Thoracic aorta (tissue), 2 donors: ENCODE measurements at places on chromosomes 11 and 22. TPM values are rescaled to one million over a fixed set of nuclear protein-coding genes. Genes with fewer than 3 reads are reported as not detected.

DNA sequence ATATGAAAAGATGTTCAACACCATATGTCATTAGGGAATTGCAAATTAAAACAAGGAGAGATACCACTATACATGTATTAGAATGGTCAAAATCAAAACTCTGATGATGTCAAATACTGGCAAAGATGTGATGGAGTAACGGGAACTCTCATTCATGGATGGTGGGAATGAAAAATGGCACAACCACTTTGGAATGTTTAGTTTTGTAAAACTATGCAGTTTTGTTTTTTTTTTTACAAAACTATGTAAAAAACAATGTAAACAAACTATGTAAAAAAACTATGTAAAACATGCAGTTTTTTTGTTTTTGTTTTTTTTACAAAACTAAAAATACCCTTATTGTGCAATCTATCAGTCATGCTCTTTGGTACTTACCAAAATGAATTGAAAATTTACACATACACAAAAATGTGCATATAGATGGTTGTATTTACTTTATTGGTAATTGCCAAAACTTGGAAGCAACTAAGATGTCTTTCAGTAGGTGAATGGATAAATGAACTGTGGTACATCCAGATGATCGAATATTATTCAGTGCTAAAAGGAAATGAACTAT is 5.0 kb upstream of the USP47 start:
- H3K36me3 ChIP-seq, result no peaks in the 10 kb centered on the region
- H3K27me3 ChIP-seq, result no peaks in the 10 kb centered on the region
- no peak overlapping the region for H3K4me3 ChIP-seq
- no peak for DNase-seq

GRCh38 chr11:69916806-69917387 is 97.7 kb upstream of the FGF3 start:
- no peak for DNase-seq
- H3K27me3 ChIP-seq, result no peaks in the 10 kb centered on the region
- no peaks in the 10 kb centered on the region for H3K36me3 ChIP-seq
- no peak overlapping the region for H3K4me3 ChIP-seq
- peaks cover 20% of the 10 kb centered on the region for H3K4me1 ChIP-seq
- peak overlapping the region; percentile 100 for H3K27ac ChIP-seq

GRCh38 chr22:23128269-23129108 is 13.3 kb downstream of the RSPH14 start:
- peak; percentile 21 for DNase-seq
- H3K4me3 ChIP-seq, result no peak overlapping the region
- peaks cover 7% of the 10 kb centered on the region for H3K4me1 ChIP-seq
- H3K36me3 ChIP-seq, result no peaks in the 10 kb centered on the region
- no peaks in the 10 kb centered on the region for H3K27me3 ChIP-seq

DNA sequence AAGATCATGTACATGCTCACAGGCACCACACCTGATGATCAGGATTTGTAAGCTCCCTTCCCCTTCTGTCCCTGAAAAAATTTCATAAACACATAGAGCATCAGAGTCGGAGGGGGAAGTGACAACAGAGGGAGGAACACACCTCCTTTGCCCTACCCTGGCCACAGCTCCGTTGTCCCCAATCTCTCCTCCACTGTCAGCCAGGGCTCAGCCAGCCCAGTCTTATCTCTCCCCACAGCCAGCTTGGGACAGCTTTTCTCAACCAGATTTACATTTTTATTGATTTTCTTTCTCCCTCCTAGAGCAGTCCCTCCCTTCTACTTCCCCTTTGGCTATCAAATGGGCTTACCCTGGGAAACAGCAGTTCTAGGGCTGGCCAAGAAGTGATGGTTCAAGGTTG is 32.1 kb upstream of the TPBGL start:
- H3K4me1 ChIP-seq, result no peaks in the 10 kb centered on the region
- no peak overlapping the region for H3K27ac ChIP-seq
- H3K4me3 ChIP-seq, result no peak overlapping the region
- no peak for DNase-seq
- H3K27me3 ChIP-seq, result no peaks in the 10 kb centered on the region

DNA sequence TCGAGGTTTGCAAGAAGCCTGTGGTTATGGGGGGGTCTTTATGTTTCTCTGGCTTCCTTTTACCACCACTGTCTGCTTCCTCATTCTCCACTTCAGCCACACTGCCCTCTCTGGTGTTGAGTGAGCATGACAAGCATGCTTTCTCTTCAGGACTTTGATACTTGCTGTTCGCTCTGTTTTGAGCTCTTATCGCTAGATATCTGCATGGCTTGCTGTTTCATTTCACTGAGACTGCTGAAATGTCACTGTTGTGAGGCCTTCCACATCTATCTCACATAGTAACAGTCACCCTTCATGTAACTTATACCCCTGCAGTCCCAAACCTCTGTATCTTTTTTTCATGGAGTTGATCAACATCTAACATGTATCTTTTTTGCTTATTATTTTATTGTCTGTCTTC is 59.8 kb downstream of the TMEM135 start:
- H3K4me1 ChIP-seq, result no peaks in the 10 kb centered on the region
- H3K27me3 ChIP-seq, result no peaks in the 10 kb centered on the region
- H3K27ac ChIP-seq, result no peak overlapping the region
- no peak overlapping the region for H3K4me3 ChIP-seq
- DNase-seq, result no peak

OR52E8 gene
- not detected for total RNA-seq

C22orf23 gene
- total RNA-seq, result not detected

DNA sequence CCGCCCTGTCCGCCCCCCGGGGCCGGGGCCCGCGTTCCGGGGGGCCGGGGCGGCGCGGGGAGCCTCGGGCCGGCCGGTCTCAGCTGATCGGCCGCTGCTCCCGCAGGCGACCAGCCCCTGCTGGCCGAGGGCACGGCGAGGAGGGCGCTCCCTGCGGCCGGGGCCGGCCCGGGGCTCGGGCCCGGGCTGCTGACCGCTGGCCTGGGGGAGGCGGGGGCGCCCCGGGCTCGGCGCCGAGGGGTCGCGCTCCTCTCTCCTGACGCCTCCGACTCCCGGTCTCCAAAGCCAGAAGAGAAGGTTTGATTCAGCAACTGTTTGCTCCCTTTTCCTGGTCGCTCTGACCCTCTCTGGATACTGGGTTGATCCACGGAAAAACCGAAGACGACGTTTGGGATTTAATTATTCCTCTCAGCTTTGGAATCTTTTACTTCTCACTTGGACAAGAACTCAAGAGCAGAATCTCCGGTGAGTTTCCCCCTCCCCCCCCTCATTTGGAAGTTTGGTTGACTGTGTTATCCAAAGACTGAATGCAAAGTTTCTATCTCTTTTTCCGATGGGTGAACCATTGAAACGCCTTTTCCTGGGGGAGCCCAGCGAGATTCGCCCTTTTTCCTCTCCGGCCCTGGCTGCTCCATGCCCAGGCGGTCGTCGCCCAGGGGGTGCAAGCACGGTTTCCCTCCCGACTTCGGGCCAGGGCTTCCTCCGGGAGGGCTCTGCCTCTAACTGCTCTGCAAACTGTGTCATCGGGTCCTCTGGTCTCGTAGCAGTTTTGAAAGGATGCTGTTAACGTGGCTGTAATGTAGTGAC is 725 bp downstream of the KDM2A start:
- DNase-seq, result no peak
- no peaks in the 10 kb centered on the region for H3K27me3 ChIP-seq
- H3K36me3 ChIP-seq, result no peaks in the 10 kb centered on the region
- H3K4me3 ChIP-seq, result peak overlapping the region; percentile 94
- peaks cover 38% of the 10 kb centered on the region for H3K4me1 ChIP-seq

- H3K4me3 ChIP-seq, result no peak overlapping the region
- H3K4me1 ChIP-seq, result peaks cover 22% of the 10 kb centered on the region
- no peaks in the 10 kb centered on the region for H3K27me3 ChIP-seq
- no peak overlapping the region for H3K27ac ChIP-seq
- DNase-seq, result no peak
- H3K36me3 ChIP-seq, result no peaks in the 10 kb centered on the region
These were observed 384.8 kb downstream of the TMEM135 start for GRCh38 chr11:87422566-87422965.

GRCh38 chr11:132523929-132524328 is 1008.4 kb downstream of the OPCML start:
- no peak for DNase-seq
- no peaks in the 10 kb centered on the region for H3K4me1 ChIP-seq
- H3K4me3 ChIP-seq, result no peak overlapping the region
- H3K27ac ChIP-seq, result no peak overlapping the region

MOGAT2 gene
- total RNA-seq, result not detected

ADM2 gene
- total RNA-seq, result 0.14 TPM

DNA sequence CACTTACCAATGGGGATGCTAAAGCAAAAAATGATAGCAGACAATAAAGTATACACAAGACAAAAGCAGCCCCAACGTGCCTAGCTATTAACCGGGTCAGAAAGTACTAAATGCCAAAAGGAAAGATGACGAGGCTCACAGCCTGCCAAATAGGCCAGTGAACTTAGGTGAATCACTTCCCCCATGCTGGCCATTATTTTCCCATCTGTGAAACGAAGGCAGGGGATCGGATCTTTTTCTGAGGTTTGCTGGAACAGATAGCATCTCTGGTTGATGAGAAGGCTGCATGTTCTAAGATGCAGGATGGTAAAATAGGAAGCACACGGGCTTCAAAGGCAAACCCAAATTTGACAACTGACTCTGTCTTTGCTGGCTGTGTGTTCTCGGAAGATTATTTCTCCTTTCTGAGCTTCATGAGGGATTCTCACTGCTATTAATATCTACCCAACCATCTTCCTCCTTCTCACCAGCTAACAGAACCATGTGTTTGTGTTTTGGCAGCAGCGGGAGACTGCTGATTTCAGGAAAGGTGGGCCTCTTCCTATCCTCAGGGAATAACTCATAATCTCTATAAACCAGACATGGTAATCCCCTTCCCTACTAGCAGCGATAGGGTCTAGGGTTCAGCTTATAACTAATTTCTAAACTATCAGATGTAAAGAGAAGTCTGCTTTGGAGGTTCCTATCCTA is 390.7 kb downstream of the LARGE1 start:
- no peak overlapping the region for H3K27ac ChIP-seq
- no peaks in the 10 kb centered on the region for H3K36me3 ChIP-seq
- H3K4me1 ChIP-seq, result no peaks in the 10 kb centered on the region

GP1BB gene
- 30.3 TPM for total RNA-seq

DNA sequence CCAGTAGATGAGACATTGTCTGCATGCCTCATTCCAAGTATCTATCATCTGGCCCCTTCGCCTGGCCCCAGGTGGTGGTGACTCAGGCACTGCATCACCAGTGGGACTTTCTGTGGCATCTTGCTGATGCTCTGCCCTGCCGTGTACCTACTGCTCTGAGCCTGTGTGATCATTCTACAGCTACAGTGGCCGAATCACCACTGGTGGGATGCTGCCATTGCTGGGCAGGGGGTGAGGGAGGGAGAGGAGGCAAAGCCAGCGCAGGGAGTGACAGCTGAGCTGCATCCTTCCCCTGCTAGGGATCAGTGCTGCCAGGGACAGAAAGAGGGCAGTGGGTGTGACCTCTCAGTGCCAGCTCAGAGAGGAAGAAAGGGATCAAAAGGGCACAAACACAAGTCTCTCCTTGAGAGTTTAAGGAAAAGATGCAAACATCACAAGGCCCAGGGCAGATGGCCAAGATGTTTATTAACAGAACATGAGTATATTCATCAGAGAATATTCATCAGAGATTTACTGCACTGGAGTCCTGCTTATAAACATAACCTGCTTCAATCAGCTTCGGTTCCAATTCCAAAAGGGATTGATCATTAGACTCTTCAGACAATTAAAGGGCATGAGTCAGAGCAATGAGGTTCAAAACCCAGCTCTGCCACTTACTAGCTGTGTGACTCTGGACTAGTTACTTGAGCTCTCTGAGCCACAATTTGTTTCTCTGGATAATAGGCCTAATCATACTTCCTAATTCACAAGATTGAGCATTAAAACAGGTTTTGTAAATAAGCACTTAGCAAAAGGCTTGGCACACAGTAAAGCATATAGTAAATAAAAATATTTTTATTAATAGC is 109.8 kb downstream of the NAT10 start:
- H3K4me3 ChIP-seq, result no peak overlapping the region
- no peak for DNase-seq
- no peaks in the 10 kb centered on the region for H3K36me3 ChIP-seq
- H3K4me1 ChIP-seq, result peaks cover 12% of the 10 kb centered on the region

- H3K27me3 ChIP-seq, result no peaks in the 10 kb centered on the region
- H3K4me3 ChIP-seq, result no peak overlapping the region
- no peak for DNase-seq
- H3K4me1 ChIP-seq, result peaks cover 10% of the 10 kb centered on the region
These were observed 1858.3 kb upstream of the RAG2 start for GRCh38 chr11:38456371-38456770.

GRCh38 chr11:105713696-105714095 is 103.8 kb downstream of the GRIA4 start:
- no peaks in the 10 kb centered on the region for H3K36me3 ChIP-seq
- H3K4me1 ChIP-seq, result no peaks in the 10 kb centered on the region
- H3K27me3 ChIP-seq, result no peaks in the 10 kb centered on the region
- no peak overlapping the region for H3K27ac ChIP-seq
- H3K4me3 ChIP-seq, result no peak overlapping the region

KCNJ1 gene
- total RNA-seq, result 1.1 TPM

- no peaks in the 10 kb centered on the region for H3K36me3 ChIP-seq
- H3K27me3 ChIP-seq, result no peaks in the 10 kb centered on the region
- no peak overlapping the region for H3K4me3 ChIP-seq
- DNase-seq, result no peak
These were observed 106.7 kb upstream of the CADM1 start for GRCh38 chr11:115610908-115611307.

DNA sequence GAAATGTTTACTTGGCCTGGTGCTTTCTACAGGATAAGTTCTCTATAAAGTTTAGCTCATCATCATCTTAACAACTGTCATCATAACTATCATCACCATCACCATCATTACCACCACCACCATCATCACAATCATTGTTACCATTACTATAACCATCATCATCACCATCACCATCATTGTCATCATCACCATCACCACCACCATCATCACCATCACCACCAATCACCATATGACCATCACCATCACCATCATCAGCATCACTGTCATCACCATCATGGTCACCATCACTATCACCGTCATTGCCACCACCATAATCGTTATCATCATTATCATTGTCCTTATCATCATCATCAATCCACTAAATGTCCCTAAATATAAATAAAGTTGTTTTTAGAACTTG is 54.9 kb downstream of the DHCR7 start:
- no peaks in the 10 kb centered on the region for H3K27me3 ChIP-seq
- no peak overlapping the region for H3K4me3 ChIP-seq
- no peak overlapping the region for H3K27ac ChIP-seq
- DNase-seq, result no peak

DNA sequence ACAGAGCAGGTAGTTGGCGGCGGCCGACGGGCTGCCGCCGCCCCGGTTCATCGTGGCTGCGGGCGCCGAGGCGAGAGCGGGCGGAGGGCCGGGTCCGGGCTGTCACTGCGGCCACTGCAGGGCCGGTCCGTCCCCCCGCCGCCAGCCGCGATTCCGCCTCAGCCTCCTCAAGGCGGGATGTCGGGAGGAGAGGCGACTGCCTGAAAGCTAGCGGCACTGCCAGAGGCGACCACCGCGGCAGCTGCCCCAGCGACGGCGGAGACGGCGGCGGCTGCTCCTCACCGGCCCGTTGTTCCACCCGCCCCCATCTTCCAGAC is 234 bp downstream of the SESN3 start:
- no peak for DNase-seq
- no peak overlapping the region for H3K27ac ChIP-seq
- H3K27me3 ChIP-seq, result no peaks in the 10 kb centered on the region

MOV10L1 gene
- total RNA-seq, result 4.6 TPM
